Activated naive CD8-positive, alpha-beta T cell treated with anti-CD3 and anti-CD28 coated beads, Interleukin-2, amount 10 ng/mL, durations not matched to agents 7 days and 5 days (primary cell): ENCODE measurements at places on chromosomes 6 and 20. TPM values are rescaled to one million over a fixed set of nuclear protein-coding genes. Genes with fewer than 3 reads are reported as not detected.

The ATP9A gene
- total RNA-seq: 1.1 TPM

The CST5 gene
- total RNA-seq: not detected

The IGF2R gene
- total RNA-seq: 77.7 TPM

The ENPP4 gene
- total RNA-seq: 9.0 TPM

The PRRT1 gene
- total RNA-seq: 1.1 TPM

DNA sequence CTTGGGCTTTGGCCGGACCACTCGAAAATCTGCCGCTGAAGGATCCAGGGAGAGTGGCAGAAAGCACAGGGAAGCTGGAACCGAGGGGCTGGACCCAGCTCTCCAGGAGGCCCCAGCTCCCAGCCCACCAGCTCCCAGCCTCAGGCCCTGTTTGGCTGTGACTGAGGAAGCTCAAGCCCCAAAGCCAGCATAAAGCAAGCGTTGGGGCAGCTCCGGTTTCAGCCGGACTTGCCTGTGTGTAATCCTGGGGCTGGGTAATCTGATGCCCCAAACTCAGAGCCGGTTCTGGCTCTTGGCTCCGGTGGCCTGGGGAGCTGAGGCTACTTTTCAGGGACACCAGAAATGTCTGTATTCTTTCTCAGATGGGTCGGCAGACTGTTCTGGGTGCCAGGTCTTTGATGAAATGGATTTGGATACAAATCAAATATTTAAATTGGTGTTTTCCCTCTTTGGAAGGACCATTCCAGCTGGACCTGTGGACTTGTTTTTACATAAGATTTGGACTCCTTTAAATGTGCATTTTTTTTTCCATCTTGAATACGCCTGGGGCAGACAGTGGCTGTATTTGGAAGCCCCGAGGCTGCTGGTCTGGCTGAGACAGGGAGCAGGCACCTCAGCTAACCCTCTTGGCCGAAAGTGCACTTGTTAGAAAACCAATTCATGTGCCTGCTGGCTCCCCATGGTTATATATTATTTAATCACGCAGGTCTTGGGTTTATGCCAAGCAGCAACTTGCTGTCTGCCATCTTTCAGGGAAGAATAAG lies 29.7 kb downstream of the RPP40 start:
- no peak for DNase-seq
- H3K4me3 ChIP-seq: no peak overlapping the region
- H3K27ac ChIP-seq: no peak overlapping the region
- H3K27me3 ChIP-seq: peaks cover 5% of the 10 kb centered on the region
- H3K4me1 ChIP-seq: no peaks in the 10 kb centered on the region
- H3K36me3 ChIP-seq: no peaks in the 10 kb centered on the region

GRCh38 chr6:33987531-33988021 lies 158.3 kb downstream of the GRM4 start:
- DNase-seq: no peak
- peaks cover 3% of the 10 kb centered on the region for H3K4me1 ChIP-seq
- no peak overlapping the region for H3K4me3 ChIP-seq
- H3K27me3 ChIP-seq: peaks cover 4% of the 10 kb centered on the region

DNA sequence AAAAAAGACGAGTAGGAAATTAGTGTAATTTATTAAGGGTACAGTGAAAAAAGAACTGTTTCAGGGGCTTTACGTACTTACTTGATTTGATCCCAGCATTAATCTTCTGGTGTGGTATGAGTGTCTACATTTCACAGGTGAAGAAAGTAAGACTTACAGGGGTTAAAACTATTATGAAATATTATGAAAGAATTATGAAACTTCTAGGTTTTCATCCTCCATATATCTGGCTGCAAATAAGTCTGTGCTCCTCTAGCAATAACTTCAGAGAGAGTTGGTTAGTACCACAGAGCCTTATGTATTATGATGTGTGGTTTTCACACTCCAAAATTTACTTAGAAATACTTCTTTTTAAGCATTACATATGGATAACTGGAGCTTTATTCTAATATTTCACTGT lies 41.9 kb downstream of the ZFAND3 start:
- H3K27me3 ChIP-seq: no peaks in the 10 kb centered on the region
- H3K4me1 ChIP-seq: peaks cover 22% of the 10 kb centered on the region
- no peak overlapping the region for H3K27ac ChIP-seq
- H3K4me3 ChIP-seq: no peak overlapping the region

DNA sequence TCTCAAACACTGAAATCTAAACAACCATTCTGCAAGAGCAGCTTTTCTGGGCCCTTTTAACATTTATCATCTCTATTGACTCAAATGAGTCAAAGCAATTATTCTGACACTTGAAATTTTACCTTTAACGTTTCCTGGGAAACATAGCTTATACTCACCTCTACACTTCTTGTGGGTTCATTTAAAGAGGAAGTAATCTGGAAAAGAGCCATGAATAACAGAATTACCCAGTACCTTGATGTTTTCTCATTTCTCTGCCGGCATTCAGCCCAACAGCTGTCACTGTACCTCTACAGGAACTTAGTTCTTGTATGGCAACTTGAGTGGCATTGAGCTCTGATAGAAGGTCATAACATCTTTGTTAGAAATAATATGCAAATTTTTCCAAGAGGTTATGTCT lies 272.2 kb downstream of the KCNQ5 start:
- H3K4me1 ChIP-seq: no peaks in the 10 kb centered on the region
- H3K27me3 ChIP-seq: no peaks in the 10 kb centered on the region
